ENCODE measurements at places on chromosomes 13 and 19.
A peak's percentile ranks its signal among the peaks of the same experiment; 100 is the strongest.

DNA sequence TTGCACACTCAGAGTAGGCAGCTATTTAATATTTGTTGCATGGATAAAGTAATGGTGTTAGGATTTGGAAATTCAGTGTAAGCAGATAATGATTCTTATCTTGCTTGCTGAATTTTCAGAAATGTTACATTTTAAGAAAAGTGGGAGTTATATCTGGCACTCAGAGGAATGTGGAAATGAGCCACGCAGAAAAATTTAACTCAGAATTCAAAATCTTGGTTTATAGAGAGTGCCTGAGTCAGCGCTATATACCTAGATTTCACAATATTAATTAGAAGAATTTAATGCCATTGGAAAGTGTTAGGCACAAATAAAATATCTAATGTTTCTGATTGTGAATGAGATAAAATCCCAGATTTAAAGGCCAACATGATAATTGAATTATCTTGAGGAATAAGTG is 96.3 kb downstream of the GPR12 start:
- no peaks in the 10 kb centered on the region for H3K27me3 ChIP-seq
- H3K36me3 ChIP-seq = no peaks in the 10 kb centered on the region
- no peaks in the 10 kb centered on the region for H3K4me1 ChIP-seq
- H3K4me3 ChIP-seq = no peak overlapping the region
- no peak for DNase-seq

- no peaks in the 10 kb centered on the region for H3K4me1 ChIP-seq
- H3K27me3 ChIP-seq = no peaks in the 10 kb centered on the region
- H3K36me3 ChIP-seq = no peaks in the 10 kb centered on the region
- no peak overlapping the region for H3K27ac ChIP-seq
- H3K4me3 ChIP-seq = no peak overlapping the region
- no peak for DNase-seq
These were observed 127.4 kb downstream of the MAB21L1 start for GRCh38 chr13:35349052-35349451.

DNA sequence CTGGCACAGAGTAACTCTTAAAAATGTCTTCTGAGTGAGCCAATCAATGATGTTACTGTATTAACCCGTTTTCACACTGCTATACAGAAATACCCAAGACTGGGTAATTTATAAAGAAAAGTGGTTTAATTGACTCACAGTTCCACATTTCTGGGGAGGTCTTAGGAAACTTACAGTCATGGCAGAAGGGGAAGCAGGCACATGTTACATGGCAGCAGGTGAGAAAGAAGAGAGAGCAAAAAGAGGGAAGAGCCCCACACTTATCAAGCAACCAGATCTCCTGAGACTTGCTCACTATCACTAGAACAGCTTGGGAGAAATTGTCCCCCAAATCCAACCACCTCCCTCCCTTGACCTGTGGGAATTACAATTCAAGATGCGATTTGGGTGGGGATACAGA is 97.6 kb upstream of the MIR17HG start:
- H3K4me1 ChIP-seq = no peaks in the 10 kb centered on the region
- H3K36me3 ChIP-seq = no peaks in the 10 kb centered on the region
- no peaks in the 10 kb centered on the region for H3K27me3 ChIP-seq
- H3K27ac ChIP-seq = no peak overlapping the region
- no peak overlapping the region for H3K4me3 ChIP-seq
- no peak for DNase-seq

- no peak overlapping the region for H3K4me3 ChIP-seq
- H3K36me3 ChIP-seq = peaks cover 3% of the 10 kb centered on the region
- no peaks in the 10 kb centered on the region for H3K4me1 ChIP-seq
- no peak for DNase-seq
- H3K27me3 ChIP-seq = no peaks in the 10 kb centered on the region
- no peak overlapping the region for H3K27ac ChIP-seq
These were observed 72.7 kb downstream of the DNAJC15 start for GRCh38 chr13:43095771-43096719.

DNA sequence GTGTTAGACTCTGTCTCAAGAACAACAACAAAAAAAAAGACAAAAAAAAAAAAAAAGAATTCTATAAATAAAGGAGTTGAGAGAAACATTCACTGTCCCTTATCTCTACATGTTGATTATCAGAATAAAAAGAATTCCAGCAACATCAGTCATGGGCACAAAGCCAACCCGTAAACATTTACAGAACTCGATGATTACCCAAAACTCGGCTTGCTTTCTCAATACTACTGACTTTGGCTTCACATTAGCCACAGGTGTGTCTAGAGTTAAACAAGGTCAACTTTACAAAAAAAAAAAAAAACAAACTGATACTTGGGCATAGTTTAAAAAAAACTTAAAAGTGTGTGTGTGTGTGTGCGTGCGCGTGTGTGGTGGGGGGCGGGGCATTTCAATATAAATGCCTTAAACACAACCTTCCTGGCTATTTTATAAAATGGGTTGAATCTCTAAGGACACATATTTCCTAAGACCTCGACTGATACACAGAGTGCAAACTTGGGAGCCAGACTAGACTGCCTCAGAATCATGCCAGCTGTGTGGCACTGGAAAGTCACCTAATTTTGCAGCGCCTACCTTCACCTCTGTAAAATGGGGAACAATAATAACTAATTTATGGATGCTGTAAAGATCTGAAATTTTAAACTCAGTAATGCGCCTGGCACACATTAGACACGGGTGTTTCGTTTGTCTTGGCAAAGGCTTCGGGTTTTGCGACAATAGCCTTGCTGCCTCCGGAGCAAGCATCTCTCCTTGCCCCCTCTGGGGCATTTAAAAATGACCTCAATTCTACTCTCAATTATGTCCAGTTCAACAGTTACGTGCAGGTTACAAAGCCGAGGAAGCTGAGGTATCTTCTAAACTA is 922 bp downstream of the EBPL start:
- peak overlapping the region; percentile 66 for H3K4me3 ChIP-seq
- peaks cover 10% of the 10 kb centered on the region for H3K36me3 ChIP-seq
- DNase-seq = peak; percentile 8
- peaks cover 13% of the 10 kb centered on the region for H3K4me1 ChIP-seq
- peak overlapping the region; percentile 85 for H3K27ac ChIP-seq
